ENCODE measurements at places on chromosomes 7 and 10. TPM values are rescaled to one million over a fixed set of nuclear protein-coding genes. Genes with fewer than 3 reads are reported as not detected.

GRCh38 chr10:124649214-124649613 lies 95.0 kb downstream of the FAM53B start:
- no peak overlapping the region for H3K4me3 ChIP-seq
- no peak for DNase-seq
- H3K4me1 ChIP-seq, result peaks cover 100% of the 10 kb centered on the region

DNA sequence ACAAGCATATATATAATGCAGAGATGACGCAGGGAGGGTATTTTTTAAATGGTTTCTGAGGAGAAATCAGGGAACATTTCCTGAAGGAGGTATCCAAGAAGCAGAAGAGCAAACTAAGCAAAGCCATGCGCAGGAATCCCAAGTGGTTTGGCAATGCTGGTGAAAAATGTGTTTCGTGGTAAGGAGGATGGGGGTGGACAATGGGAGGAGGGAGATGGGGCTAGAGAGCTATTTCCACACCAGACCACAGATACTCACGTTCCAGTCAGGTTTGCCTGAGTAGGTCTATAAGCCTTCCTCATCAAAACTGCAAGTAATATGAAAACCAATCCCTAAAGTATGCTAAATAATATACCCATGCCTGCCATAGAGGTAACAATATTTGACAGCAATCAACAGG lies 223.7 kb upstream of the MKLN1 start:
- no peaks in the 10 kb centered on the region for H3K27me3 ChIP-seq
- peaks cover 10% of the 10 kb centered on the region for H3K36me3 ChIP-seq
- DNase-seq, result peak; percentile 30
- H3K27ac ChIP-seq, result no peak overlapping the region
- no peak overlapping the region for H3K4me3 ChIP-seq
- peaks cover 32% of the 10 kb centered on the region for H3K4me1 ChIP-seq

GRCh38 chr10:82267465-82267864 lies 392.5 kb downstream of the NRG3 start:
- DNase-seq, result no peak
- no peaks in the 10 kb centered on the region for H3K4me1 ChIP-seq
- no peak overlapping the region for H3K4me3 ChIP-seq
- H3K27ac ChIP-seq, result no peak overlapping the region

GRCh38 chr10:124572751-124573150 lies 111.1 kb downstream of the LHPP start:
- no peak overlapping the region for H3K4me3 ChIP-seq
- no peak for DNase-seq
- H3K27me3 ChIP-seq, result no peaks in the 10 kb centered on the region
- no peaks in the 10 kb centered on the region for H3K4me1 ChIP-seq
- H3K36me3 ChIP-seq, result no peaks in the 10 kb centered on the region

GRCh38 chr10:122560279-122560804 lies at the start of gene DMBT1:
DMBT1 (plus strand) TSS chr10:122560754; CDS start chr10:122560771, 17 bp downstream.
- no peak for DNase-seq
- H3K4me1 ChIP-seq, result peaks cover 15% of the 10 kb centered on the region
- no peak within 1 kb of the TSS for H3K27ac ChIP-seq
- H3K4me3 ChIP-seq, result no peak within 1 kb of the TSS
- H3K27me3 ChIP-seq, result no peaks in the 10 kb centered on the region

GRCh38 chr7:124255041-124255655 lies 222.3 kb upstream of the TMEM229A start:
- no peak overlapping the region for H3K4me3 ChIP-seq
- no peaks in the 10 kb centered on the region for H3K4me1 ChIP-seq
- no peaks in the 10 kb centered on the region for H3K27me3 ChIP-seq
- no peak overlapping the region for H3K27ac ChIP-seq
- DNase-seq, result no peak
- H3K36me3 ChIP-seq, result no peaks in the 10 kb centered on the region

GRCh38 chr7:138797715-138798320 lies at the start of the genes ATP6V0A4 and TMEM213:
ATP6V0A4 (minus strand) TSS chr7:138798196; CDS start chr7:138771247, 26,949 bp downstream.
TMEM213 (plus strand) TSS chr7:138797994; CDS start chr7:138798105, 111 bp downstream.
- no peaks in the 10 kb centered on the region for H3K27me3 ChIP-seq
- H3K27ac ChIP-seq, result no peak within 1 kb of the TSS
- peaks cover 14% of the 10 kb centered on the region for H3K4me1 ChIP-seq
- no peaks in the 10 kb centered on the region for H3K36me3 ChIP-seq
- DNase-seq, result no peak

Gene CREB5
- 0.89 TPM for total RNA-seq

Gene CPVL
- 9.8 TPM for total RNA-seq

- no peak overlapping the region for H3K4me3 ChIP-seq
- peaks cover 6% of the 10 kb centered on the region for H3K27me3 ChIP-seq
- H3K27ac ChIP-seq, result no peak overlapping the region
- H3K36me3 ChIP-seq, result no peaks in the 10 kb centered on the region
- H3K4me1 ChIP-seq, result peaks cover 9% of the 10 kb centered on the region
- no peak for DNase-seq
Measured at GRCh38 chr10:7417103-7417623, 6.3 kb upstream of the SFMBT2 start.

GRCh38 chr10:97991871-97992270 lies 38.5 kb downstream of the CRTAC1 start:
- no peak overlapping the region for H3K27ac ChIP-seq
- no peak overlapping the region for H3K4me3 ChIP-seq
- H3K36me3 ChIP-seq, result no peaks in the 10 kb centered on the region

Gene HOXA11
- not detected for total RNA-seq

DNA sequence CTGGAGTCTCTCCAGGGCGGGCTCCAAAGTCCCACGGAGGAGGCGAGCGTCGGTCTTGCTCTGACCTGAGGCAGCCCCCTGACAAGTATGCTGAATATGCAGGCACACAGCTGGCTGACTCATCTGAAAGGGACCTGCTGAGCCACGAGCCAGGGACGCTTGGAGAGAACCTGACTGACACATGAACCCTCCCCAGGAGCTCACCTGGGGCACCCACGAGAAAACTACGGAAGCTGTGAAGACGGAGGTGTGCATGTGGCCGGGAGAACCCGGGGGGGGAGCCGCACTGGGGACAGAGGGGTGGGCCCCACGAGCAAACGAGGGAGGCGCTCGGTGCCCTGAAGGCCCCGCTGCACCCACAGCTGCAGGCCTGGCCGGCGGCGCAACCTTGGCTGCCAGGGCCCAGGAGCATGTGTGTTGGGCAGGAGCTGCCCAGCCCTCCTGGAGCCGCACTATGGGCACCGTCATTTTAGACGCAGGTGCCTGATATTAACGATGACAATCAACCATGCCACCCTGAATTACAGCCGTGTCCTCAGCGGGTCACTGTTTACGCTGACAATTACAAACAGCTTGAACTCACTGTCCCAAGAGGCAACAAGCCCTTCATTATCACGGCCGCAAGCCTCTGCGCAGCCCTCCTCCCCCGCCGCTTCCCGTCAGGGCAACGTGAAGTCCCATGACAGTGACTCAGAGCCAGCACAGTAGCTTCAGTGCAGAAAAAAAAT lies 64.7 kb downstream of the DIP2C start:
- peaks cover 15% of the 10 kb centered on the region for H3K4me1 ChIP-seq
- H3K27me3 ChIP-seq, result no peaks in the 10 kb centered on the region
- H3K4me3 ChIP-seq, result no peak overlapping the region
- H3K27ac ChIP-seq, result no peak overlapping the region
- no peaks in the 10 kb centered on the region for H3K36me3 ChIP-seq

GRCh38 chr7:151856098-151856497 lies 20.8 kb downstream of the PRKAG2 start:
- no peaks in the 10 kb centered on the region for H3K27me3 ChIP-seq
- no peak for DNase-seq
- H3K36me3 ChIP-seq, result peaks cover 3% of the 10 kb centered on the region

Gene ZNF282
- 26.0 TPM for total RNA-seq

DNA sequence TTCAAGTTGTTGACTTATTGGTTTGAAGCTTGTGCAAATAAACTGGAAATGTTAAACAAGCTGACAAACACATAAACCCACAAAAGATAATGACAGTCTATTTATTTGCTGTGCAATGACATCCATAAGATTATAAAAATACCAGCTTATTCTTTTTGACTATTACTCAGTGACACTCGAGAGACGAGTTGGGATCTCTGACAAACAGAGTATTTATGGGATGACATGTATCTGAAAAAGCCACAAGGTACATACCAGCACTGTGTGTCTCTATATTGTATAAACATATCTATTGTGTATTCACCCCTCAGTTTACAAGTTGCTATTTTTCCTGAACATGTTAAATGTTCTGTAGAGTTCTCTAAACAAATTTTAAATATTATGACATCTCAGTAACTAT lies 88.9 kb downstream of the CHRM2 start:
- H3K36me3 ChIP-seq, result no peaks in the 10 kb centered on the region
- H3K27ac ChIP-seq, result no peak overlapping the region
- no peaks in the 10 kb centered on the region for H3K4me1 ChIP-seq
- H3K4me3 ChIP-seq, result no peak overlapping the region

Gene EN2
- total RNA-seq, result not detected

Gene HSPA12A
- total RNA-seq, result not detected

DNA sequence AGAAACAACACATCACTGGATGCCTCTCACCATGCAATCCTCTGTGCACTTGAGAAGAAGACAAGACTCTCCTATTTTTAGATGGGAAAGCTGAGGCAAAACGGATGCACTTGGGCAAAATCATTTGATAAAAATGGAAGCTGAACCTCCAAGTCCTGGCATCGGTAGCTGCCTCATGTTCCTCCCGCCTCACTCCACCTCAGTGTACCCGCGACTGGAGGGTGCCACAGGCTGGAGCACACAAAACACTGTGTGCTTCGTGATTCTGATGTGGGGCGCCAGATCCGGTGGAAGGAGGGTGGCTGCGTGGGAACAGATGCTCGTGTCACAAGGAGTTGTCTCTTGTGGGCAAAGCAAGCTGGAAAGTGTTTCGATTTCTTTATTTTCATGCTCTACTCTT lies 41.3 kb downstream of the TAS2R41 start:
- no peak overlapping the region for H3K4me3 ChIP-seq
- no peaks in the 10 kb centered on the region for H3K4me1 ChIP-seq
- no peak for DNase-seq

DNA sequence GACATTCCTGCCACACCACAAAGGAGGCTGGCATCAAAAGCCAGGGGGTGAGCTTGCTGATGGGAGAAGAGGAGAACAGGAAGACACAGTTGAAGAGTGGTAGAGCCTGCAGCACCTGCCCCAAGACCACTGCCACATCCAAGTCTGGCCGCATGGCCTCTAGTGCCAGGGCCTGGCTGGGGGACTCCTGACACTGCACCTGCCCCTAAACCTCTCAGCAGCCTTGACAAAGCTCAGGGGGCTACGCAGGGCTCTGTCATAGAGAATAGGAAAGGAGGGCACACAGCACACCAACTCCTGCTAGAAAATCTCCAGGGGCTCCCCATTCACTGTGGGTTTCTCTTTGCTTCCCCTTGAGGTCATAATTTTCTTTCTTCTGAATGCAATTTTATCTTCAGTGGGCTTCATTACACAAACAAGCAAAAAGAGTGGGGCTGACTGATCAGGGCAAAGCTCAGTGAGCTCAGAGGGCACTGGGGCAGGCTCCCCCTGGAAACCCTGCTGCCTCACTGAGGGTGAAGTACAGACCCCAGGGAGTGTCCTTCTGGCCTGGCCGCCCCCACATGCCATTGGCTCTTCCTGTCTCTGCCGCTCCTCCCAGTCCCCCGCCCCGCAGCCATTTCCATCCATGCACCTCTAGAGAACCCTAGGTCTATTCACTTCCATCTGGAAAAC lies 37.2 kb downstream of the VOPP1 start:
- no peak overlapping the region for H3K4me3 ChIP-seq
- H3K27me3 ChIP-seq, result no peaks in the 10 kb centered on the region

DNA sequence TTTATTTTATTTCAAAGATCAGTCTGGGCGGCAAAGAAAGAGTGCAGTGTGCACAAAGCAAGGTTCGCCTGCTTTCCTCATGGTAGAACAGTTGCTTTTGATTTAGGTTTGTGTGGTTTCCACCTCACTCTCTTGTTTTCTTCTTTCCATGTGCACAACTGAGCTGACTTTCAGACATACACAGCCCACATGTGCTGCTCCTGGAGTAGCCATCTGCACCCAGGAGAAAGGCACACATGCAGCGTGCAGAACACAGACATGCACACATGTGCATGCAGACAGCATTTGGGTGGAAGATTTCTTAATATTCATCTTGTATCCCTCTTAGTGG lies 302.1 kb downstream of the FZD1 start:
- DNase-seq, result no peak
- no peak overlapping the region for H3K27ac ChIP-seq
- no peaks in the 10 kb centered on the region for H3K36me3 ChIP-seq
- H3K27me3 ChIP-seq, result no peaks in the 10 kb centered on the region
- no peak overlapping the region for H3K4me3 ChIP-seq

GRCh38 chr7:157738066-157738460 lies 401.3 kb downstream of the DNAJB6 start:
- DNase-seq, result no peak
- no peaks in the 10 kb centered on the region for H3K36me3 ChIP-seq
- H3K27ac ChIP-seq, result no peak overlapping the region
- no peaks in the 10 kb centered on the region for H3K4me1 ChIP-seq

- H3K27ac ChIP-seq, result no peak overlapping the region
- H3K36me3 ChIP-seq, result no peaks in the 10 kb centered on the region
- DNase-seq, result no peak
- peaks cover 9% of the 10 kb centered on the region for H3K4me1 ChIP-seq
- no peaks in the 10 kb centered on the region for H3K27me3 ChIP-seq
Measured at GRCh38 chr10:6402349-6402709, 177.7 kb downstream of the PRKCQ start.

GRCh38 chr7:41834805-41835694 lies 132.2 kb upstream of the INHBA start:
- H3K4me1 ChIP-seq, result no peaks in the 10 kb centered on the region
- no peak for DNase-seq
- H3K27me3 ChIP-seq, result no peaks in the 10 kb centered on the region
- no peak overlapping the region for H3K4me3 ChIP-seq
- no peaks in the 10 kb centered on the region for H3K36me3 ChIP-seq
- no peak overlapping the region for H3K27ac ChIP-seq

- H3K4me1 ChIP-seq, result no peaks in the 10 kb centered on the region
- no peak for DNase-seq
- H3K4me3 ChIP-seq, result no peak overlapping the region
- H3K27me3 ChIP-seq, result no peaks in the 10 kb centered on the region
- H3K27ac ChIP-seq, result no peak overlapping the region
- H3K36me3 ChIP-seq, result no peaks in the 10 kb centered on the region
Measured at GRCh38 chr7:72152161-72153131, 259.7 kb downstream of the CALN1 start.

Gene WDFY4
- 1.7 TPM for total RNA-seq

GRCh38 chr7:96578606-96579005 lies 131.0 kb downstream of the SEM1 start:
- no peak for DNase-seq
- no peaks in the 10 kb centered on the region for H3K27me3 ChIP-seq
- H3K4me1 ChIP-seq, result no peaks in the 10 kb centered on the region
- no peaks in the 10 kb centered on the region for H3K36me3 ChIP-seq
- no peak overlapping the region for H3K27ac ChIP-seq

DNA sequence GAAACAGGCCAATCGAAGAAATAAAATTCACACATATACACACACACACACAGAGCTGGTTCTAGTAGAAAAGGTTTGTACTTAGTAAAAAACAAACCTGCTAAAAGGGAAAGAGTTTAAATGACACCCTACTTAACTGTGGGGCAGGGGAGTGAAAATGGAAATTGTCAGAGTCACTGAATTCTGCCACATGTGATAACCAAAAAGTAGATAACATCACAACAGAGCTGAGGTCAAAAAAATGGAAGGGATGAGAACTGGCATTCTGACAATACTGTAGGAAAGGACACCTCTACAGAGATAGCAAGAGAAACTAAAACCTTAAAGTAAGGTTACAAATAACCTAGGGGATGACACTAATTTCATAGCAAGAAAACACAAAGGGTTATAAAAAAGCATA lies 74.6 kb downstream of the CACUL1 start:
- peaks cover 23% of the 10 kb centered on the region for H3K36me3 ChIP-seq
- no peaks in the 10 kb centered on the region for H3K27me3 ChIP-seq
- H3K27ac ChIP-seq, result no peak overlapping the region
- no peak overlapping the region for H3K4me3 ChIP-seq
- H3K4me1 ChIP-seq, result no peaks in the 10 kb centered on the region

All from natural killer cell (primary cell).